ENCODE measurements at places on chromosomes 2 and 18.

- DNase-seq = no peak
These were observed 580 bp downstream of the TMEM163 start for GRCh38 chr2:134718023-134718816.

DNA sequence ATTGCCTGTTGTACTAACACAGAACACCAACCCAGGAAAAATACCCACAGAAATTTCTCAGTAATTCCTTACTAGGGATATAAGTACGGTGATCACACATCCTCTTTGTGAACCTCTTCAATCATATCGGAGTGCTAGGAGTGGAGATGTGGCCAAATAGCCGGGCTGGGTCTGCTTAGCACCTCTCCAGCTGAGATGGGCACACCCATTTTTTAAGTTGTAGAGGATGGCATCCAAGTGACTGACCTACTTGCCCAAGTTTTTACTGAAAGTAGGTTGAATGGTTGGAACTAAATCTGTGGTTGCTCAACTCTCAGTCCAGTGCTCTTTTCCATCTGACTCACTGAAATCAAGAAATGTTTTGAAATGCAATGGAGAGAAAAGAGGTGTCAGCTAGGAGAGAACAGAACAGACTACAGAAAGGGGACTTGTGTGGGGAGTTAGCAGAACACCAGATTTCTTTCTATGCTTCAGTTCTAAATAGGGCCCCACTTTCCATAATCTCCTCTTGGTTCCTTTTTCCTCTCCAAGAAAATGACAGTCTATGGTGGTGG is 68.7 kb upstream of the FSHR start:
- no peak for DNase-seq

- DNase-seq = no peak
These were observed 260.4 kb upstream of the SP5 start for GRCh38 chr2:170454471-170455372.

GRCh38 chr2:47402805-47403608 is at the start of gene MSH2:
Gene MSH2, plus strand, starts transcription at chr2:47403156. Its CDS starts 36 bp downstream, at chr2:47403192.
- DNase-seq = peak; percentile 90

DNA sequence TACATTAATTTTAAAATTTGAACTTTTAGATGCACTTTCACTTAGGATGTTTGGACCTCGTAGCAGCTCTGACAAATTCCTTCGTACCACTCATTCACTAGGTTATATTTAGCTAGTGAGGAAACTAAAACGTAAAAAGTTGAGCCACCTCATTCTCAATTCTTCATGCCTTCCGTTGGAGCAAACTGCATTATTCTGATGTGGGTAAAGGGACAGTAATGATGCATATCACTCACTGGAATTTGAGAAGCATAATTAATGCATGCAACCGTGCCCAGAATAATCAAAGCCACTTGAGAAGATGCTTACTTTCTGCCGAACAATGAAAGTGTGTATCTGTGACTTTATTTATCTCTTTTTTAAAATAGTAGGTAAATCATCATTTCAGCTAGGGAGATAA is 2.2 kb downstream of the CNOT9 start:
- DNase-seq = peak; percentile 58

DNA sequence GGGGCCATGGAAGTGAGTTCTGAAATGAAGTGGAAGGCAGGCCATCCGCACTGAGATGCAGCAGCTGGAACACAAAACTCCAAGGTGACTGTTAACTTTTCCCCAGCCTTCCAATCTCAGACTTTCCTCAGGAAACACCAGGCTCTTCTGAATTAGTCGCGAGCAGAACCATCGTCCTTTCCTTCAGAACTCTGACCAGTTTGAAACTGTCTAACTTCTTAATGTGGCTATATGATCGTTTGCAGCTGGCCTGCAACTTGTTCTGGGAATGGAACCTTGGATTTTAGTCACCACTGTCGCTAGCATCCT is 620 bp upstream of the RPL37A start:
- peak; percentile 37 for DNase-seq

DNA sequence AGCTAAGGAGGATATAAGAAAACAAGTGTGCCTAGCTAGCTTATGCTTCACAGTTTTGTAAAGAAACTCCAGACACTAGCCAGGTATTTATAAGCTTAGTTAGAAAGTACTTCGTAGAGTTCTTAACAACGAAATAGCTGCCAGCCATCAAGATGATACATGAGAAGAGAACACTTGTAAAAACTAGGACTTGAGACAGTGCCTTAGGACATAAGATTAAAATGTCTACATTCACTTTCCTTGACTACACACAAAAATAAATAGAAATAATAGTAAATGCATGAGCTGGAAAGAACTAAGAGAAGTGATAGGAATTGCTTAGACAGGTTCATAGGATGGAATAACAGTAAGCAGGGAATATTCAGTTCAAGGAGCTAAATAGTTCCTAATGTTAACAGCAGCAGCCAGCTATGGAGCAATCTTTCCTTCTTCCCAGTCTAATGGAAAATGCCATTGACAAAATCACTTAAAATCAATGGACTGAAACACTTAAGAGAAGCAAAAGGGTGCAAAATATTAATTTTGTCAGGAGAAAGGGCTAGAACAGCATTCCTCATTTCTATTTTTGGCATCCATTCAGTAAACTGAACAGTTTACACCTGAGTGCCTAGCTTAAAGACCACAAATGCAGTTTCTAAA is 186.6 kb downstream of the PDE11A start:
- DNase-seq = no peak

- no peak for DNase-seq
These were observed 102.9 kb downstream of the ALPK2 start for GRCh38 chr18:58525928-58526424.

DNA sequence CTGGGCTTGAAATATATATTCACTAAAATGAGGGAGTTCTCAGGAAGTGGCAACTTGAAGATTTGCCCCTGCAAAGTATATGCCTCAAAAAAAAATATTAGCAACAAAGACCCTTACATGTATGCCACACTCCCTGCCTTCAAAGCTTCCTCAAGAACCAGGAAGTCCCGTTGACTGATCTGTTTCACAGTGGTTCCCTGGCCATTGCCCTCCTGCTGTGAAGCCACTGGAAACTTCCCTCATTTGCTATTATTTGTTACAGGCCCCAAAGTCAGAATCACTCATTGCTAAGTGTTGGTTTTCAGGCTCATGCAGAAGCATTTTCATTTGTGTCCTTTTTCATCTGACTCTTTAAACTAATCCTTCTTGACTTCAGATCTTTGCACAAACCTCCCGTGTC is 421.5 kb downstream of the ZNF521 start:
- no peak for DNase-seq

Data from fibroblast of lung (primary cell).